Adipocyte (in vitro differentiated cells): ENCODE measurements at places on chromosomes 6 and 20.

DNA sequence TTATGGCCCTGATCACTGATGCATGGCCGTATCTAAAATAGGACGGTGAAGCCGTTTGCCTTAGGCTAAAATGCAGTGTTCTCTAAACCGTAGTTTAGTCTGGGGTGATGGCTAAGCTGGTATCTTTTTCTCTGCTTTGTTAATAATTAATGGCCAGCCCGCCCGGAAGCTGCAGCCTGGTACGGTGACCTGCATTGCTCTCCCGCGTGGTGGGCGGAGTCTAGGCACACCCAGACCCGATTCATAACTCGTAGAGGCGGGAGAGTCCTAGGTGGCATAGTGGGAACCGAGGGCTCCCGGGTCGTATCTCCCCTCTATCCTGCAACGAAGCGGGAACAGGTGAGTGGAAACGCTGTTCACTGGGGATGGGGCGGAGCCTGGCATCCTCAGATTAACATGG is 5.5 kb downstream of the CDH4 start:
- no peak for DNase-seq

GRCh38 chr6:110645685-110646418 is 169.4 kb downstream of the CDK19 start:
- DNase-seq = no peak

DNA sequence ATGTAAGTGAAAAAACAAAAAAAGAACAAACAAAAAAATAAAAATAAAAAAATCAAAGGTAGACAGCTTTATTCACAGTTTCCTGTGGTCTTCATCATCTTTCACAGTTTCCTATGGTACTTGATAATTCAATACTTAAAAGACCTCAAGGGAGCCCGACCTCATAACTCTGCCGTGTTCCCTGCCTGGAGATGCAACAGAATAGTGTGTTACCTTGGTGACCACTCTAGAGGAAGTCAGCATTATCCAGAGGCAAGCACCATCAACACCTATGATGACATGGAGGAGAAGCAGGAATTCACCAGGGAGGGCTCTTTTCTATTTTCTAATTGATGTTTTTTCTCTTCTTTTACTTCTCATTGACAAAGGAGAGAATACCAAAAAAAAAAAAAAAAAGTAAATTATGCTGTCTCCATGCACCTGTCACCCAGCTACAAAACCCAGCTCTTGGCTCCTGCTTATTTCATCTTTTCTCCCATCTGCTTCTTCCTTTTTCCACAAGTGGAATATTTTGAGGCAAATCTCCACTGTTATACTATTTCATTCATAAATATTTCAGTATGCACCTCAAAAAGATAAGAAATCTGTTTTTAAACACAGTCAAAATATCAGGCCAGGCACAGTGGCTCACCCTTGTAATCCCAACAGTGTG is 95.8 kb upstream of the STXBP5 start:
- DNase-seq = no peak

- DNase-seq = peak; percentile 17
Measured at GRCh38 chr20:19777981-19778380, 19.9 kb downstream of the RIN2 start.

GRCh38 chr6:28734443-28734959 is 189.3 kb downstream of the TRIM27 start:
- DNase-seq = peak; percentile 44

- DNase-seq = no peak
Measured at GRCh38 chr6:42269974-42270510, 52.4 kb upstream of the MRPS10 start.

- no peak for DNase-seq
Measured at GRCh38 chr20:35281506-35282101, 3.0 kb downstream of the EIF6 start.
